Hematopoietic multipotent progenitor cell (in vitro differentiated cells): ENCODE measurements at places on chromosomes 7 and 10. TPM values are rescaled to one million over a fixed set of nuclear protein-coding genes. Genes with fewer than 3 reads are reported as not detected.
A peak's percentile ranks its signal among the peaks of the same experiment; 100 is the strongest.

DNA sequence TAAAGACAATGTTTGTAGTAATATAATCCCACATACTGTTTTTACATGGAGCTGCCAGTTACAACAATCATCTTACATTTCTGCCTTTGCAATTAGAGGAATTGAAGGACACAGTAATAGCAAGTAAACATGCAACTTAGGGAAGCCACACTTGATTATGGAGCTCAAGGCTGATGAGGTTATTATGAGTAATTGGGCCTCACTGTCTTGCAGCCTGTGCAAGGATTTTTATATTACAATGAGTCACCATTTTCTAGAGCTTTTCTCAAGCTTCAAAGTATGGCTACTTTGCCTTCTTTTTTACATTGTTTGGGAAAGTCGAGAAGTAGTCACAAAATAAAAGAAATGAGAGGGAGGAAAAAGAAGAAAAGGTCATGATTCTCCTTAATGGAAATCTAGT, 226.4 kb downstream of the KIAA1217 start:
- DNase-seq = no peak

DNA sequence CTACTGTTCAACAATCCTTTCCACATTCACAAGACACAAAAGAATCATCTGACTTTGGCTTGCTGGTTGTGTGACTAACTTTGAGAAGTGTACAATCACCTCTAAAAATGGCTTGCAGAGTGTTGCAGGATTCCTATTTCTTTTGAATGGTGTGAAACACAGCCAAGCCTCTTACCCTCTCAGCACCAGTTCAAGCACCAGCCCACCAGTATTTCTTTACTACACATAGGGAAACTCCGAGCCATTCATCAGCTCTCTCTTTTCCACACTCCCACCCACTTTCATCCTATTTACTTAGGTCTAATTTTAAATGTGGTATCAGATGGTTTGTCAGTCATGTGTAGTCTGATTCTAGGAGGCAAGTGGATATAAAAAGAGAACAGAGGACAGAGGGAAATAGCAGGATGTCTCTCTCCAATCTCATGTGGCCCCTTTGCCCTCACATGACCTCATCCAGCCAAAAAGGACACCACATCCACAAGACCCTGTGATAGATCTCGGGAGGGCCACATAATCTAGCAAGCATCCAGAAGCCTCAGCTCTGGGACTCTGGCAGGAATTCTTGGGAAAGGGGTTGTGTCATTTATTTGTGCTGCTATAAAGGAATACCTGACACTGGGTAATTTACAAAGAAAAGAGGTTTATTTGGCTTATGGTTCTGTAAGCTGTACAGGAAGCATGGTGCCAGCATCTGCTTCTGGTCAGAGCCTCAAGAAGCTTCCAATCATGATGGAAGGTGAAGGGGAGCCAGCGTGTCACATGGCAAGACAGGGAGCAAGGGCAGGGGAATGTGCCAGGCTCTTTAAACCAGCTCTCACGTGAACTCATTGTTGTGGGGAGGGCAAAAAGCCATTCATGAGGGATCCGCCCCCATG, 66.8 kb upstream of the NEBL start:
- no peak for DNase-seq

DNA sequence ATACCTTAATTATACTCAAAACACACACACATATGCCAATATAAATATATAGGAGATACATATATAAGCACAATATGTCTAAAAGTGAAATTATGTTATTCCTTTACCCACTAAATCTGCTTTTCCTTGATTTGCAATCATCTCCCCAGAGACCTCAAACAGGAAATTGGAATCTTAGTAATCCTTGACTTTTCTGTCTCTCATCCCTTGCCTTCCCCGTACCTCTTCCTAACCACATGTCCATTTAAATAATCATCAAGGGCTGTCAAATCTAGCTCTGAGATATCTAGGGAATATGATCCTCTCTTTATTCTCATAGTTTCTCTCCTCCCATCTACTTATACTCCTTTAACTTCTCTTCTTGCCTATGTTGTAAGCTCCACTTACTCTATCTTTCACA, 336.6 kb downstream of the HGF start:
- DNase-seq = no peak

DNA sequence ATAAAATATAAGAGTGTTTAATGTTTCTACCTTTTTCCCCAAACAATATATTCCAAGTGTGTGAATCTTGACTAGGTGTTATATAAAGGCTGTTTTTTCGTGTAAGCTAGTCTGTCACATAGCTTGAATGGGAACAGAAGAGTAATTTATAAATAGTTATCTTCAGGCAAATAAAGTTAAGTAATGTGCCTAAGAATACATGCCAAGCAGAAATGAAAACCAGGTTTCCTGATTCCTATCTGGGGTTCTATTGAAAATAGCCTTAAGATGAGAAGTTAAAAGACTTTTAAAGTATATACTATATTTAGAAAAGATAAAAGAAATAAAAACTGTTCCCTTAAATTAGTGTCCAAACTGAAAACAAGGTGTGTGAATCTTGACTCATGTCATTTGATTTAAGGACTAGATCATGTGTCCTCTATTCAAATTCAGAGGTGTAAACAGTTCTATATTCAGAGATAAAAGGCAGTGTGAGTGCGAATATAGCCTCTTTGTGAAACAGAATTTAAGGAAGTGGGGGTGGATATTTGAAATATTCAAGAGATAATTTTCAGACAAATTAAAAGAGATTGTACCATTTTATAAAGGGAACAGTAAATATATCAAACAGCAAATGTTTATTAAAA, 247.5 kb downstream of the THSD7A start:
- no peak for DNase-seq

- peak; percentile 59 for DNase-seq
Measured at GRCh38 chr7:50595491-50596102, 30.4 kb upstream of the DDC start.

The SEPHS1 gene
- total RNA-seq = 26.4 TPM

The EVX1 gene
- total RNA-seq = not detected

The ATAD1 gene
- 11.6 TPM for total RNA-seq

The LEP gene
- total RNA-seq = under 0.01 TPM

The DYNC1I1 gene
- 0.54 TPM for total RNA-seq
